ENCODE measurements at places on chromosomes 16 and 17.

- DNase-seq = no peak
Measured at GRCh38 chr17:46984341-46984740, 5.3 kb upstream of the RPRML start.

DNA sequence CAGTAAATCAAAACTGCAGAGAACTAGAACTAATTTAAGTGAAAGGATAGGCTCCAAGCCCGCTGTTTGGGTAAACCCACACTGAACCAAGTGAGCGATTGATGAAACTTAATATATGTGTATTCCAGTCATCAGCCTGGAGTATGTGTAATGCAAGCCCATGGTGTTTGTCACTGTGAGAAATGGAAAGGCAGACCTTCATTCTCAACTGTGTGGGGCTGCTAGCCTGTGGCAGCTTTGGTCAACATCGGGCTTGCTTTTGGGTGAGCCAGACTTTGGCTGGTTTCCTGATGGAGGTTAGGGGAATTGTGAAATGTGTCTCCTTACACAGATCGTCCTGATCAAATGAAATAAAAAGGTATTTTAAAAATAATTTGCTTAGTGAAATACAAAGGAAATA is 279.9 kb downstream of the IRX3 start:
- no peak for DNase-seq

DNA sequence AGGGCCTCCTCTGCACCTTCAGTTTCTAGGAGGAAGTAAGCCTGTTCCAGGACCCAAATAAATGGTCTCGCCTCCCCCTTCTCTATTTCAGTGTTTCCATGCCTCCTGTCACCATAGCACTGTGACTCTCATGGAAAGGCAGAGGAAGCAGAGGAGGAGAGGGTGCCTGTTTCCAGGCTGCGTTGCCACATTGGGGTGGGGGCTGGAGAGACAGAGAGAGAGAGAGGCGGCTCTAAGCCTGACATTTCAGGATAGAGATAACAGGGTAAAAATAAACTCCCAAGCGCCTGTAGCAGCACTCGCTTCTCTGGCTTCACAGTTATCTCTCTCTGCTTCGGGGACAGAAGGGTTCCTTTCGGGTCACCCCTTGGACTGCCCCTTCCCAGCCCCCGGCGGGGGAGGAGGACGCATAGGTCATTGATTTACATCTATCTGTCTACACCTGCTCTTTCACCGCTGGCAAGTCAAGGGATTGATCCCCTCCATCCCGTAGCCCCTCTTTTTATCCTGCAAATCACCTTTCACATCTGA is 71.2 kb upstream of the MRTFB start:
- peak; percentile 52 for DNase-seq

DNA sequence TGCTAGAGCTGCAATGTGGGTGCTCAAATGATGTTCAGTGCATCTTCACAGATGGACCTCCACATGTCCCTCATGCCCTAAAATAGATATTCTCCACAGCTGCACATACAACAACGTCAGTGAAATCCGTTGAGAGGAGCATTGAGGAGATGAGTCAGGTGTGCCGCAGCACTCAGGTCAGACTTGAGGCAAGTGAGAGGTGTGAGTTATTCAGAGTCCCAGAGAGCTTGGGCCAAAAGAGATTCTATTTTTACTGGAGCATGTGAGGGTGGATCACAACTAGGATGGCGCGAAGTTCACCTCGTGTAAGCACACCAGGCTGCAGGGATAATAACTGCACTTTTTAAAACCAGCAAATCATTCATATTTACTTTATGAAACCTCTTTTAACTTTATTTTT is 645.3 kb downstream of the MAF start:
- no peak for DNase-seq

DNA sequence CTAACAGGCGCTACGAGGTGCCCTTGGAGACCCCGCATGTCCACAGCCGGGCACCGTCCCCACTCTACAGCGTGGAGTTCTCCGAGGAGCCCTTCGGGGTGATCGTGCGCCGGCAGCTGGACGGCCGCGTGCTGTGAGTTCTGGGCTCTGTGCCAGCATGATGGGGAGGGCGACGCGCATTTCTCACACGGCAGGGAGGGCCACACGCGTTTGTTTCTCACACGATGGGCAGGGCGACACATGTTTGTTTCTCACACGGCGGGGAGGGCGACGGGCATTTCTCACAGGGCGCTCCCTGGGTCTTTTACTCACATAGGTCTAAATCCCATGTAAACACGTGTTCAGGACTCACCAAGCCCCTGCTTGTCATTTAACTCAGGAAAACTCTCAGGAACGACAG is 4.4 kb downstream of the GAA start:
- DNase-seq = no peak

GRCh38 chr16:89422527-89422904 is 67.8 kb downstream of the ANKRD11 start:
- DNase-seq = no peak

DNA sequence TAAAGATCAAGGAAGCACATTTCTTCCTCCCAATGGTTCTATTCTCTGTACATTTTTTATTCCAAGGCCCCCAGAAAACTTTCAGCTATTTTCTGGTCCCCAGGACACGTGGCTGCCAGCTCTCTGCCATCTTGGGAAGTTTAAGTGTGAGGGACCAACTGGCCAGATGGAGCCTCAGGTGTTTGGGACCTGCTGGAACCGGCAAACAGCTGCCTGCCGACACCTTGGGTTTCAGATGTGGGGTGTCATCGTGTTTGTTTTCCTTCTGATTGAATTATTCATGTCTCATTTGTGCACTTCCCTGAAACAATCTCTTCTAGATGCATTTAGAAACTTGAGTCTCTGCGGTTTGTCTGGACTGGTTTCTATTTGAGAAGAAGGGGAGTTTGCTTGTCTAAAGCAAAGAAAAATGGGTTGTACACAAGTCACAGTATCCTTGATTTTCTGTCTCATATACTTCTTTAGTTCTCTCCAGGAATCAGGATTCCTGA is 386.5 kb downstream of the SLC39A11 start:
- no peak for DNase-seq

- DNase-seq = no peak
Measured at GRCh38 chr16:17757808-17758207, 287.0 kb upstream of the XYLT1 start.

All from left cardiac atrium (tissue), 4 donors.